Retinal pigment epithelial cell (primary cell): ENCODE measurements at places on chromosomes 12 and 14.

DNA sequence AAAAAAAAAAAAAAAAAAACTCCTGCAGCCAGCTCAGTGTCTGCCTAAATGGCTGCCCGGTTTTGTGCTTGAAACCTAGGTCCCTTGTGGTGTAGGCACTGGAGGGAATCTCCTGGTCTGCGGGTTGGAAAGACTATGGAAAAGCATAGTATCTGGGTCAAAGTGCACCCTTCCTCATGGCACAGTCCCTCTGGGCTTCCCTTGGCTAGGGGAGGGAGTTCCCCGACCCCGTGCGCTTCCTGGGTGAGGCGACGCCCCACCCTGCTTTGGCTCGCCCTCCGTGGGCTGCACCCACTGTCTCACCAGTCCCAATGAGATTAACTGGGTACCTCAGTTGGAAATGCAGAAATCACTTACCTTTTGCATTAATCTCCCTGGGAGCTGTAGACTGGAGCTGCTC lies 14.3 kb downstream of the PTCSC3 start:
- no peak for DNase-seq

- DNase-seq = no peak
Observed at GRCh38 chr12:69972136-69972535, 147.1 kb downstream of the MYRFL start.

DNA sequence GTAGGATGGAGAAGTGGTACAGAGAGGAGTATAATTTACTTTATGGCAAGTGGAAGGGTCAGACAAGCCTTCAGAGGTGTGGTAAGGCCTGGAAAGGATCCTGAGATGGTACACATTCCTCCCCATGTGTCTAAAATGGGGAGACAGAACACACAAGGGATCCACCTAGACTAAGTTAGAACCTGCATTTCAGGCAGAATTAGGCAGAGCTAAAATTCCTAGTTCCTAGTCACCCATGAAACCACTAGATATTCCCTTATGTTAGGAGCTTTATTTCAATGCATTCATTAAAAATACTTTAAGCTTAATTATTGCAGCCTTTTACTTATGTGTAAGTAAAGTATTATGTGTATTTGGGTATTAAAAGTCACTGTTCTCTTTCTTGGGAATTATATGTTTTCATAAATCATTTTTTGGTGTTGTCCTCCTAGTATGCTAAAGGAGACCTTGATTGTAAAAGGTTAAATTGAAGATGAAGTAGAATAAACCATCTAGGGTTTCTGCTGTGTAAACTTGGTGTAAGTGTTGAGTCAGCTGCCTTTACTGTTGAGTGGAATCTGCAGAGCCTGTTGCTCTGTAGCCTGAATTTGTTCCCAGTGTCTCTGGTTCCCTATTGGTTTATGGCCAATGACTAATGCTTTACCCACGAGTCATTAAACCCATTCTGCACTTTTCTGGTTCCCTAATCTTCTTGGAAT lies 423.2 kb downstream of the ATP23 start:
- peak; percentile 97 for DNase-seq

DNA sequence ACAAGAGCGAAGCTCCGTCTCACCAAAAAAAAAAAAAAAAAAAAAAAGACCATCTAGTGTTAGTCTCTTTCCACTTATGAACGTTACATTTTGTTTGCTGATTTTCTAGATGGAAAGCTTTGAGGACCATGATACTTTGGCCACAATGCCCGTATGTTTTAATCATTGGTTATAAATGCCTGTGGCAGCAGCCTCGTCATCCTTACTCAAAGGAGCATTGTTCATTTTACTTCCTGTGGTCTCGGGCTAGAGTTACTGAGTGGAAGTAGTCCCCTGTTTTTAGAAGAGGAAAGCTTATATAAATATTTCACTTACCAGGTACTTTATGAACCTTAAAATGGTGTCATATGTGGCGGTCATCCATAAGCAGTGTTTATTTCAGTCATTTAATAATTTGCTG lies 359.9 kb downstream of the AEBP2 start:
- DNase-seq = no peak

- no peak for DNase-seq
Observed at GRCh38 chr12:107031061-107031460, 44.1 kb upstream of the MTERF2 start.

GRCh38 chr12:130280231-130280630 lies 57.5 kb upstream of the PIWIL1 start:
- DNase-seq = no peak

DNA sequence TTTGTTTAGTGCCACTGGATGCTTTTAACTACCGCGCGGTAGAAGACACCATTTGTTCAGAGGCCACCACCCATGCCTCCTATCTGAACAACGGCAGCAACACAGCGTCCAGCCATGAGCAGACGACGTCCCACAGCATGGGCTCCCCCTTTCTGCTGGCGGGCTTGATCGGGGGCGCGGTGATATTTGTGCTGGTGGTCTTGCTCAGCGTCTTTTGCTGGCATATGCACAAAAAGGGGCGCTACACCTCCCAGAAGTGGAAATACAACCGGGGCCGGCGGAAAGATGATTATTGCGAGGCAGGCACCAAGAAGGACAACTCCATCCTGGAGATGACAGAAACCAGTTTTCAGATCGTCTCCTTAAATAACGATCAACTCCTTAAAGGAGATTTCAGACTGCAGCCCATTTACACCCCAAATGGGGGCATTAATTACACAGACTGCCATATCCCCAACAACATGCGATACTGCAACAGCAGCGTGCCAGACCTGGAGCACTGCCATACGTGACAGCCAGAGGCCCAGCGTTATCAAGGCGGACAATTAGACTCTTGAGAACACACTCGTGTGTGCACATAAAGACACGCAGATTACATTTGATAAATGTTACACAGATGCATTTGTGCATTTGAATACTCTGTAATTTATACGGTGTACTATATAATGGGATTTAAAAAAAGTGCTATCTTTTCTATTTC lies 93.2 kb downstream of the FLRT2 start:
- no peak for DNase-seq
